Tracheal epithelial cell (primary cell): ENCODE measurements at places on chromosomes 1 and 21. TPM values are rescaled to one million over a fixed set of nuclear protein-coding genes. Genes with fewer than 3 reads are reported as not detected.

The FCRLB gene
- 1.7 and 2.6 TPM in 2 replicates for total RNA-seq

The LGR6 gene
- total RNA-seq: not detected in 2 replicates

The TNFSF18 gene
- 0.72 TPM in 1 of 2 replicates, not detected in the other for total RNA-seq

The MOV10 gene
- total RNA-seq: 22.0 and 30.6 TPM in 2 replicates

The DEGS1 gene
- total RNA-seq: 34.5 and 49.2 TPM in 2 replicates

The FCRL3 gene
- 0.21 TPM in 1 of 2 replicates, not detected in the other for total RNA-seq

The FAM72D gene
- not detected in 2 replicates for total RNA-seq

The GRHL3 gene
- total RNA-seq: 29.0 and 34.9 TPM in 2 replicates

The SSX2IP gene
- 10.1 and 16.8 TPM in 2 replicates for total RNA-seq

The S100A8 gene
- total RNA-seq: 19.4 and 185 TPM in 2 replicates

The CYP4A11 gene
- not detected in 2 replicates for total RNA-seq

The HAX1 gene
- total RNA-seq: 157 and 191 TPM in 2 replicates

The GBP1 gene
- total RNA-seq: 4.7 and 79.5 TPM in 2 replicates

The ACADM gene
- total RNA-seq: 11.5 and 17.8 TPM in 2 replicates

The ENTREP3 gene
- 5.8 and 10.7 TPM in 2 replicates for total RNA-seq

The CD160 gene
- total RNA-seq: under 0.01 TPM in 1 of 2 replicates, not detected in the other

The DISC1 gene
- total RNA-seq: 0.64 and 1.4 TPM in 2 replicates

The ACTL8 gene
- total RNA-seq: not detected in 2 replicates
